ENCODE measurements at places on chromosomes 2 and 18. TPM values are rescaled to one million over a fixed set of nuclear protein-coding genes. Genes with fewer than 3 reads are reported as not detected.

- H3K27me3 ChIP-seq = no peaks in the 10 kb centered on the region
- H3K27ac ChIP-seq = no peak overlapping the region
- H3K36me3 ChIP-seq = peaks cover 26% of the 10 kb centered on the region
- H3K4me3 ChIP-seq = no peak overlapping the region
- DNase-seq = no peak
- H3K4me1 ChIP-seq = peaks cover 2% of the 10 kb centered on the region
Measured at GRCh38 chr2:37080266-37080665, 3.9 kb downstream of the HEATR5B start.

GRCh38 chr2:88638743-88639142, 11.5 kb upstream of the EIF2AK3 start:
- no peak overlapping the region for H3K27ac ChIP-seq
- peaks cover 33% of the 10 kb centered on the region for H3K27me3 ChIP-seq
- peaks cover 4% of the 10 kb centered on the region for H3K36me3 ChIP-seq
- H3K4me3 ChIP-seq = no peak overlapping the region

DNA sequence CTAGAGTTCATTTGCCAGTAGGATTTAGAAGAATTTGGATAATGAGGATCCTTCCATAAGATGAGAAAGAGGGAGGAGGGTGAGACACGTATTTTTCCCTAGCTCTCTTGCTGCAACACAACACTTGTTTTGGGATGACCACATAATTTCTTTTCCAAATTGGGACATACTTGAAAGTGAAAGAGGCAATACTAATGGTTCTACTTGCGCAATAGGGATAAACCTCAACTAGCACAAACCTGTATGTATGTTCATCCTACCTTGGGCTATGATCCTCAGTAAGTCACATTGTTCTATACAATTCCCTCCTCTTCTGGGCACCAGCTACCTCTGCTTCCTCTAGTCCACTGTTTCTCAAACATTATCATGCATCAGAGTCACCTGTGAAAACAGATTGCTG, 1208.8 kb upstream of the LRRTM1 start:
- H3K4me3 ChIP-seq = no peak overlapping the region
- DNase-seq = no peak
- H3K27ac ChIP-seq = no peak overlapping the region
- H3K4me1 ChIP-seq = no peaks in the 10 kb centered on the region

DNA sequence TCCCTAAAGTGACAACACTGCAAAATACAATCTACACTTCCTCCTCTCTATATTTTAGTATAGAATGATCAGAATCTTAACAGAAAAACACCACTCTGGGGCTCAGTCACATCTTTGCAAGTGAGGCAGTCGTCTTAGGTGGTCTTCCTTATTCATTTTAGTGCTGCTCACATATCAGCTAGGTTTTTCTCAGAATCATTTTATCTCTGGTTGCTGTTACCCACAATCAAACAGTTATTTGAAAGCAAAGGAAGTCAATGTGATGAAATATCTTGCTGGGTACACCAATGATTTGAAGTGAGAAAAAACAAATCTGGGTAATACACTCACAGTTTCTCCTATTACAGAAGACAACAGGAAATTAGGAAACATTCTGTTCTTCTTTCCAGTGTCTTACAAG, 275.2 kb downstream of the DSEL start:
- no peak overlapping the region for H3K4me3 ChIP-seq
- DNase-seq = no peak
- H3K4me1 ChIP-seq = peaks cover 15% of the 10 kb centered on the region
- H3K36me3 ChIP-seq = no peaks in the 10 kb centered on the region

DNA sequence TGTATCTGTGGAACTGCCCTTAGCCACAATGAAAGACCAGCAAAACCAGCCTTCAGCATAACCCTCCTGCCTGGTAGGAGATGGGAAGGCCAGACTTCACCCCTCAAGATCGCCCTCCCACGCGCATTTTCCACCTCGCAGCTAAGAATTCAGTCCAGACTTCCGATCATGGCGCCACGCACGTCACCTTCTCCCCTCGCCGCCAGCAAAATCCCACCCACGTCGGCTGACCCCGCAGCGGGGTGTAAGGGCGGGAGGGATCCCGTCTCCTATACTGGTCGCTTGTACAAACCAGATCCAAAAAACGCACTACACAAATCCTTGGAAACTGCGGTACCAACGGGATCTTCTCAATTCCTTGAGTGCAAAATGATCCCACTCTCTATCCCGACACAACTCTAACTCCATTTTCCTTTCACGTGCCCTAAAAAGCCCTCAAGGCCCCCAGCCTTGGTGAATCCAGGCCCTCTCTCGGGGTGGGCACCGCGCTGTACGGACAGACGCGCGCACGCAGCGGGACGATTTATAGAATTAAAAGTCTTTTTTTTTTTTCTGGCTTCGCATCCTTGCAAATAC, 1.0 kb upstream of the BMPR2 start:
- H3K27me3 ChIP-seq = no peaks in the 10 kb centered on the region
- DNase-seq = peak; percentile 88
- H3K27ac ChIP-seq = peak overlapping the region; percentile 99
- H3K36me3 ChIP-seq = peaks cover 4% of the 10 kb centered on the region

- no peak overlapping the region for H3K27ac ChIP-seq
- no peak for DNase-seq
- H3K27me3 ChIP-seq = no peaks in the 10 kb centered on the region
- peaks cover 2% of the 10 kb centered on the region for H3K36me3 ChIP-seq
- no peak overlapping the region for H3K4me3 ChIP-seq
Measured at GRCh38 chr18:12844391-12844790, 39.6 kb downstream of the PTPN2 start.

- H3K4me1 ChIP-seq = peaks cover 5% of the 10 kb centered on the region
- no peak for DNase-seq
- no peaks in the 10 kb centered on the region for H3K27me3 ChIP-seq
- no peak overlapping the region for H3K27ac ChIP-seq
- no peak overlapping the region for H3K4me3 ChIP-seq
- H3K36me3 ChIP-seq = no peaks in the 10 kb centered on the region
Measured at GRCh38 chr2:240601061-240601830, 14.7 kb downstream of the CAPN10 start.

- peaks cover 53% of the 10 kb centered on the region for H3K4me1 ChIP-seq
- H3K36me3 ChIP-seq = peaks cover 3% of the 10 kb centered on the region
- DNase-seq = peak; percentile 87
- no peaks in the 10 kb centered on the region for H3K27me3 ChIP-seq
Measured at GRCh38 chr2:192194265-192194865, 368 bp downstream of the TMEFF2 start.

- DNase-seq = no peak
- no peak overlapping the region for H3K27ac ChIP-seq
- H3K36me3 ChIP-seq = peaks cover 8% of the 10 kb centered on the region
- H3K27me3 ChIP-seq = no peaks in the 10 kb centered on the region
- H3K4me3 ChIP-seq = no peak overlapping the region
Measured at GRCh38 chr18:9507565-9508088, 32.3 kb downstream of the RALBP1 start.

DNA sequence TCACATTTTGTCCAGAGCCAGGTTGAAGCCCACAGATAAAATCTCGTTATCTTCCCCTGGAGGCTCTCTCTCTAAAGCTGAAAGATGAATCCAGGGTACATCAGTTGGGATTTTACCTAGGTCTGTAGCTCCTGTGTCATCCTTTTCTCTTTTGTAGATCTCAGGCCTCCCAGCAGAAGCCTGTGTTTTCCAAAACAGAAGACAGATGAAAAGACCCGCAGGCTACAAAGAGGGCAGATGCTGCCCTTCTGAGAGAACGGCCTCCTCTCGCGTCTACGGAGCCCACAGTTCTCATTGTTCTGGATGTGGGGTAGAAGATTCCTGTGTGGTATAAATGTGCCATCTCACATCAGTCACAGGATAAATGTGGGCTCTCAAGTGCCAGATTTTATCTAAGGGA, 139.5 kb downstream of the SUCLG1 start:
- no peaks in the 10 kb centered on the region for H3K4me1 ChIP-seq
- no peak overlapping the region for H3K4me3 ChIP-seq
- peaks cover 24% of the 10 kb centered on the region for H3K27me3 ChIP-seq
- H3K36me3 ChIP-seq = no peaks in the 10 kb centered on the region
- H3K27ac ChIP-seq = no peak overlapping the region

GRCh38 chr18:2425426-2426317, 145.6 kb downstream of the METTL4 start:
- H3K4me1 ChIP-seq = no peaks in the 10 kb centered on the region
- DNase-seq = no peak
- H3K36me3 ChIP-seq = no peaks in the 10 kb centered on the region
- H3K4me3 ChIP-seq = no peak overlapping the region
- no peak overlapping the region for H3K27ac ChIP-seq

GRCh38 chr2:217897816-217898806, 104.7 kb downstream of the TNS1 start:
- no peak overlapping the region for H3K27ac ChIP-seq
- H3K4me1 ChIP-seq = peaks cover 36% of the 10 kb centered on the region
- peaks cover 21% of the 10 kb centered on the region for H3K36me3 ChIP-seq

- H3K27me3 ChIP-seq = no peaks in the 10 kb centered on the region
- H3K27ac ChIP-seq = no peak overlapping the region
- no peaks in the 10 kb centered on the region for H3K4me1 ChIP-seq
Measured at GRCh38 chr2:40184551-40184950, 267.3 kb downstream of the SLC8A1 start.

DNA sequence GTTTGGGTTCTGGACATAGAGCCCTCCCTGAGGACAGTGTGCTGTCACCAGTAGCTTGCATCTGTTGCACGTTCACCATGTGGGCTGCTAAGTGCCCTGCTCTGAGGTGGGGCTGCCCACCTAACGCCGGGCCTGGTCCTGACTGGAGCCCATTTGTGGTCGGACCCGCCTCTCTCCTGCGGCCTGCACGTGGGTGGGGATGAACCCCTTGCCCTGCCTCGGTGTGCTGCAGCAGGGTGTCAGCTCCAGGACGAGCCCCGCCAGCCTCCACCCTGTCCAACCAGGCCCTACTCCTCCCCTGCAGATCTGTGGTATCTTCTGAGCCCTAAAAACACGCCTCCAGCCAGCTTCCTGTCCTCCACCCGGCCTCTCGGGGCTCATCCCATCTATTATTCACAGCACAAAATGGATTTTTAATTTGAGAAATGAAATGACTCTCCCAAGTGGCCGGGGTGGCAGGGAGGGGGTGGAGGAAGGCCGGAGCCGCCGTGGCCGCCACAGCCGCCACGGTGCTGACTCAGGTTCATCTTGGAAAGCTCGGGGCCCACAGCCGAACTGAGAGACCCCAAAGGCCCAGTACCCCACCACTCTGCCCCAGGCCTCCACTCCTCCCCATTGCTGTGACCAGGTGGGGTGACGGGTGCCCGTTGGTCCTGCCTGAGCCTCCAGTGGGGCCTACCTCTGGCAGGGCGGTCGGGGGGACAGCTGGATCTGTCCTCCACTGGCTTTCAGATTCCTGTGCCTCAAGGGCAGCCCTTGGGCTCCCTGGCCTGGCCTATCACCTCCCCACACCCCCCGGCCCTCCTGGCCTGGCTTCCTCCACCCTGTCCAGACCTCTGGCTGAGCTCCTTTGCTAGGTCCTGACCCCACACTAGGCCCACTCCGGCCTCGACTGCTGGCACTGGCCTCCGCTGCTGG, 2.8 kb upstream of the ECEL1 start:
- no peaks in the 10 kb centered on the region for H3K36me3 ChIP-seq
- no peak for DNase-seq
- peaks cover 6% of the 10 kb centered on the region for H3K4me1 ChIP-seq
- peaks cover 13% of the 10 kb centered on the region for H3K27me3 ChIP-seq
- H3K4me3 ChIP-seq = no peak overlapping the region
- H3K27ac ChIP-seq = no peak overlapping the region

GRCh38 chr2:150480971-150481830, 6.3 kb downstream of the RND3 start:
- peaks cover 38% of the 10 kb centered on the region for H3K36me3 ChIP-seq
- no peak overlapping the region for H3K4me3 ChIP-seq
- H3K4me1 ChIP-seq = peaks cover 86% of the 10 kb centered on the region
- H3K27ac ChIP-seq = peak overlapping the region; percentile 25
- H3K27me3 ChIP-seq = no peaks in the 10 kb centered on the region

DNA sequence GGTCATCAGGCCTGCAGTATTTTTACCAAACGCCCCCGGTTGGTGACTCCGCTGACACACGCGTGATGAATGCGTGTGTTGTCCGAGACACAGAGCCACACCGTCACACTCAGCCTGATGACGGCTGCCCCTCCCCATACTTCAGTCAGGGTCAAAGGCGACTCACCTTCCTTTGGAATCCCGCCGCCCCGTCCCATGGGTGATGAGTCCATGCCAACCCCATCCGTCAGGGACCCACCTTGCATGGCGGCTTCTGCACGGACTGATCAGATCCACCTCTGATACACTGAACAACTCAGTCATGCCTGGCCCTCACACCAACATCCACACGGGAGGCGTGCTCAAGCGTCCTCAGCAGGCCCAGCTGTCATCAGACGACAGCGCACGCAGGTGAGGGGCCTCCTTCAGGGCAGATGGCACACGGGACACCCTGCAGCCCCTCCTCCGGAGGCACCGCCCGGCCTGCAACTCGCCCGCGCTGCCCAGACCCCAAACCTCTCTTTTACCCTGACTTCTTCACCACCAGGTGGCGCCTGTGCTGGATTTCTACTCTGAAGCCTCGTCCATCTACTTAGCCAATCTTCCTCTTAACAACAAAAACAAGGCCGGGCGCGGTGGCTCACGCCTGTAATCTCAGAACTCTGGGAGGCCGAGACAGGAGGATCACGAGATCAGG, 89.2 kb downstream of the ZNF516 start:
- no peak for DNase-seq
- H3K36me3 ChIP-seq = peaks cover 4% of the 10 kb centered on the region
- no peaks in the 10 kb centered on the region for H3K27me3 ChIP-seq

DNA sequence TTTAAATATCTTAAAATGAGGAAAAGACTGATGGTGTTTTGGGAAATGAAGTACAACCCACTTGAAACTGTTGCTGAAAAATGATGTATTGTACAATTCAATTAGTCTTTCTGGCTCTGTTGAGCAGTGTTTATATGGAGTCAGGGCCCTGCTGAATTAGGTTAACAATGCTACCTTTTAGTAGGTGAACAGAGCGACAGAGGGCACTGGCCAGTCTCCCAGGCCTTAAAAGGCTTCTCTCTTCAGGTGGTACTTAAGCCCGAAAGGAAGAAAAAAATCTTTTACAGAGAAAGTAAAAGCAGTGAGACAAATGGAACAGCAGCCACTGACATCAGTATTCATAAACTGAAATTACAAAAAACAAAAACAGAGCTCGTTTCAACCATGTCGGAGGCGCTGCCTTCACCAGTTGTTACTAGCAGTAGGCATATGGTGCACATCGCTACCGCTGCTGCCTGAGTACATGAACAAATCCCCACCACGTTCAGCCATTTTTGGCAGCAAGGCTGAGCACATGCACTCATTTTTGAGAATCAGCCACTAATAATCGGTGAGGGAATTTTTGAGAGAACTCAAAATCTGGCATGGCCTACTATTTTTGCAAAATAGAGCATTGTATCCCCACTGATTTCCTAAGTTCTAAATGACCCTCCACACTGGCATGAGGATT, 91.8 kb downstream of the PLEKHM3 start:
- H3K4me3 ChIP-seq = no peak overlapping the region
- peaks cover 10% of the 10 kb centered on the region for H3K36me3 ChIP-seq
- DNase-seq = no peak
- no peak overlapping the region for H3K27ac ChIP-seq
- H3K27me3 ChIP-seq = no peaks in the 10 kb centered on the region
- no peaks in the 10 kb centered on the region for H3K4me1 ChIP-seq

- peaks cover 3% of the 10 kb centered on the region for H3K36me3 ChIP-seq
- no peak overlapping the region for H3K4me3 ChIP-seq
- no peak overlapping the region for H3K27ac ChIP-seq
- no peak for DNase-seq
- peaks cover 20% of the 10 kb centered on the region for H3K4me1 ChIP-seq
Measured at GRCh38 chr2:360124-360523, 72.2 kb upstream of the ALKAL2 start.

The TUBB8B gene
- total RNA-seq = not detected

The SPC25 gene
- 5.6 TPM for total RNA-seq

The C2orf78 gene
- total RNA-seq = not detected

The RAD51AP2 gene
- total RNA-seq = not detected

The MPHOSPH10 gene
- 38.6 TPM for total RNA-seq

The RPRM gene
- total RNA-seq = not detected
